ENCODE measurements at places on chromosomes 1 and 21. TPM values are rescaled to one million over a fixed set of nuclear protein-coding genes. Genes with fewer than 3 reads are reported as not detected.

Gene IQCC
- 0.71 TPM for total RNA-seq

Gene CYP4B1
- 11.5 TPM for total RNA-seq

Gene VAV3
- 1.4 TPM for total RNA-seq

Gene CLEC20A
- total RNA-seq, result not detected

Gene MMEL1
- 0.82 TPM for total RNA-seq

Gene HSPA6
- 0.58 TPM for total RNA-seq

Gene AMPD1
- not detected for total RNA-seq

Gene HSPB7
- 4,061 TPM for total RNA-seq

Gene DENND2C
- total RNA-seq, result 3.2 TPM

Gene ALPL
- total RNA-seq, result 10.2 TPM

- DNase-seq, result no peak
These were observed 19.8 kb downstream of the LRRC38 start for GRCh38 chr1:13494025-13494424.

DNA sequence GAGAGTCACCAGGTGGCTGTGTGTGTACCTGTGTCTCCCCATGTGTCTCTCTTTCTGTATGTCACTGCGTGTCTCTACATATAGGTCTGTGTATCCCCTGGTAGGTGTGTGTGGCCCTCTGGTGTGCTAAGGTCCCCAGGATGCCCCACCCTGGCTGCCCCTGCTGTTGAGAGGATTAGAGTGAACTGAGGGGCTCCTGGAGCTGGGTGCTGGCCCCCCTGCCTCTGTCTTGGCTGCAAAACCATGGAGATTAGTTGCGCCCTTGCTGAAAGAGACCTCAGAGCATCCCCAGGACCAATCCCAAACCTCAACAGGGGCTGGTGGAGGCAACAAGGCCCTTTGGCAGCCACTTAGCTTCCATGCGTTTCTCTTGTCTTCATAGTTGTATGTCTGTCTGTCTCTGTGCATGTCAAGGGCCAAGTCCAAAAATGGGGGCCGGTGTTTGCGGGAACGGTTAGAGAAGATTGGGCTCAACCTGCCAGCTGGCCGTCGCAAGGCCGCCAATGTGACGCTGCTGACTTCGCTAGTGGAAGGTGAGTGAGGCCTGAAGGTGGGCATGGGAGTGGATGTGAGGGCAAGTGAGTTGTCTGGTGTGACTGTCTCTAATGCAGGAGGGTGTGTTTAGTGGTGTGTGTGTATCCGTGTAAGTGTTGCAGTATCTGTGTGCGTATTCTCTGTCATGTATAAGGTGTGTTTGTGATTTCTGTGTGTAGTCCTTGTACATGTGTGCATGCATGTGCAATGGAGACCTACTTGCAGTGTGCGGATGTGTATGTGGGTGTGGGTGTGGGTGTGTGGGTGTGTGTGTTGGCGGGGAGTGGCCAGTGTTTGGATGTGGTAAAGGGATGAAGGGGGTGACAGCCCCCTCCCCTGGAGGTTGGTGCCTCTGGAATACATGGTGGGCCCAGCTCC is 16.7 kb downstream of the TFAP2E start:
- DNase-seq, result no peak

- no peak for DNase-seq
These were observed 291.8 kb downstream of the DISC1 start for GRCh38 chr1:231918239-231919015.

DNA sequence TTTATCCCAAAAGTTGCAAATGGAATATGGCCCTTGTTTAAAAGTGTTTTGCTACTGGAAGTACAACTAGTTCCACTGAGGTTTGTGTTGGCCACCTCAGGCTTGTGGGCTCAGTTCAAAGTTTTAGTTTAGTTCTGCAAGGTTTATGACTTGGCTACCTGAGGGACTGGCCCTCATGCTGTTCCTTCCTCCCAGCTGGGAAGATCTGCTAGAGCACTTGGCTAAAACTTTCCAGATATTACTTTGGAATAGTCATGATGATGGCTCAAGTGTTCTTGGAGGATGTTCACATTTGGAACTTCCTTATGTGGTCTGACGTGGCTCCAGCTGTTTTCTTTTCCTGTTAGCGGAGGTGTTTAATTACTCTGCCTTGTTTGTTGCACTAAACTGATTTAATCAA is 110.2 kb upstream of the IVNS1ABP start:
- DNase-seq, result no peak

DNA sequence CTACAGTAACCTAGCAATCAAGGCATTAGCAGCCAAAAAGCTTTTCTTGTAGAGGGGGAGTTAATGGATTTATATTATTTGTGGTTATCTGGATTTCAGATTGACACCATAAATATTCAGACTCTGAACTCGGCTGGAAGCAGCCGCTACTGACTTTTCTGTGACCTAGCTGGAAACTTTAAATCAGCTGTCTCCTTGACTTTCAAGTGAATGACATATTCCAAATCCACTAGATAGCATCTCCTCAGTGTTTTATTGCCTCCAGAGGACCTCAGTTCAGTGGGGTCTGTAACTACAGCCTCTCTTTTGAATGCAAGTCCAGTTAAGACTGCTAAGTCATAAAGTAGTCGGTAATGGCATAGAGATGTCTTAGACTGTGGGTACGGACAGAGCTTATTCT is 448.5 kb downstream of the NUF2 start:
- DNase-seq, result no peak

DNA sequence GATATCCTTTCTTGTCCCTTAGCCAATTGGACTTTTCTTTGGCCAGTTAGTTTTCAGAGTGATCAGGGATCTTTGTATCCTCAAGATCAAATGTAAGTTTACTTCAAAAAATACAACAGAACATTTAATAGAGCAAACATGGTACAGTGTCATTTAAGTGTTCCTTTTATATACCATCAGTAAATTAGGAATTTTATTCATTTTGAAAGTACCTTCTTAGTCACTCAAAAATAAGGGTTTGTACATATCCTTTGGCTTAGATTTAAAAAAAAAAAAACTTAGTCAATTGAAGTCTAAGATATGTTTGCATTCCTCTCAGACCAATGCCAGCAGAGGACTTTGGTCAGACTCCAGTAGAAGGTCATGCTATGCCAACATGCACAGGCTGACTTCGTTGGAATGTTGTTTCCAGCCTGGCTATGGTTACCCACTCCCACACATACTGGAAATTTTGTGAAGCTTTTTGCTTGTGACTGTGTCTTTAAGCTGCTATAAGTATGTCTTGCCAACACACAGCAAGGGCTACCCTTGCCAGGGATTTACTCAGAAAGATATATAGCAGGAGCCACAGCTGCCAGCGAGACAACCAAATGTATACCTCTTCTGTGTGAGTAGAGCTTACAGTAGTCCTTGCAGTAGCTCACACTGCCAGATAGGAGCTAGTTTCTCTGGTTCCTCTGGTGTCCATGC is 81.5 kb upstream of the LRIF1 start:
- no peak for DNase-seq

GRCh38 chr1:145695821-145696629 is 11.1 kb downstream of the PDZK1 start:
- no peak for DNase-seq

GRCh38 chr1:26353210-26353859 is 595 bp downstream of the CRYBG2 start:
- DNase-seq, result no peak

- DNase-seq, result no peak
These were observed 55.5 kb downstream of the EDN2 start for GRCh38 chr1:41428738-41429640.

- DNase-seq, result peak; percentile 69
These were observed 172.7 kb downstream of the TGFBR3 start for GRCh38 chr1:91712981-91713841.

DNA sequence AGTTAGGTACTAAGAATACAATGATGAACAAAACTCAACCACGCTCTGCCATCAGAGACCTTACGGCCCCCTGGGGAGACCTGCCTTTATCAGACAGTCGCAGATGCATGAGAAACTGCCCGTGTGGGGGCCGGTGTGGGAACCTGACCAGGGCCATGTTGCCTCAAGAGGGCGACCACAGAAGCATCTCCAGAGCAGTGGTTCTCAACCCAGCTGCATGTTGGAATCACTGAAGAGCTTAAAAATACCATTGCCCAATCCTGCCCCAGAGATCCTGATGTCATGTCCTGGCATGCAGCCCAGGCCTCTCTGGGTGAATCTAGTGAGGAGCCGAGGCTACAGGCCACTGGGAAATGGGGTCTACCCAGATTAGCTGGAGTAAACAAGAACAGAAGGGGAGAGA is 108.7 kb downstream of the PRDM2 start:
- DNase-seq, result peak; percentile 64

- DNase-seq, result no peak
These were observed 235.2 kb downstream of the FAM72C start for GRCh38 chr1:143736562-143736961.

DNA sequence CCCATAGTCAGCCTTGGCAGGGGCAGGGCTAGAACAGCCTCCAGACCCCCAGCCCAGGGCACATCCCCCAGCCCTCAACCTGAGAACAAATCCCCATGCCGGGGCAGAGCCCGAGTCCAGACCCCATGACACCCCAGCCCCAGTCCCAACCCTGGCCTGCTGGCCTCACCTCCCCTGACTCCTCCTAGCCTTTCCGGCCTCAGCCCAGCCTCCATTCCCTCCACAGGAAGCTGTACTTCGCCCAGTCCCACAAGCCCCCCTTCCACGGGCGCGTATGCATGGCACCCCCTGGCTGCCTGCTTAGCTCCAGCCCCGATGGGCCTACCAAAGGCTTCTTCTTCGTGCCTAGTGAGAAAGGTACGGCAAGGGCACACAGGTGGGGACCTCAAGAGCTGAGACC is 50.4 kb downstream of the DISP3 start:
- no peak for DNase-seq

DNA sequence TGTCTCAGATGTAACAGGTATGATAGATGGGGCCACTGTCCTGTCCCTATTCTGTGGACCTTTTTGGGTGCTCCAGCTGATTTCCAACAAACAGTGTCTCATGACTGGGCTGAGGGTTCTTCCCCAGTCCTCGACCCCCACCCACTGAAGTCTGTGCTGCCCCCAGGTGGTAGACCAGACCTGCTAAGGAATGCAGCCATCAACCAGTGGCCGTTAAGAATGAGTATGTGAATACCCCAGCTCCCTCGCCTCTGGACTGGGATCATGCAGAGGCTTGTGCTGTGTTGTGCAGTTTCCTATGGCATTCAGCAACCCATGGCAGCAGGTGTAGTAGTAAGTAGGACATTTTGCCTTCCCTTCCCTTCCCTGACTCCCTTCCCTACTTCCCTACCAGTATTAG is 183.1 kb upstream of the KAZN start:
- DNase-seq, result no peak

- peak; percentile 61 for DNase-seq
These were observed 972 bp downstream of the CFAP410 start for GRCh38 chr21:44337941-44338895.

DNA sequence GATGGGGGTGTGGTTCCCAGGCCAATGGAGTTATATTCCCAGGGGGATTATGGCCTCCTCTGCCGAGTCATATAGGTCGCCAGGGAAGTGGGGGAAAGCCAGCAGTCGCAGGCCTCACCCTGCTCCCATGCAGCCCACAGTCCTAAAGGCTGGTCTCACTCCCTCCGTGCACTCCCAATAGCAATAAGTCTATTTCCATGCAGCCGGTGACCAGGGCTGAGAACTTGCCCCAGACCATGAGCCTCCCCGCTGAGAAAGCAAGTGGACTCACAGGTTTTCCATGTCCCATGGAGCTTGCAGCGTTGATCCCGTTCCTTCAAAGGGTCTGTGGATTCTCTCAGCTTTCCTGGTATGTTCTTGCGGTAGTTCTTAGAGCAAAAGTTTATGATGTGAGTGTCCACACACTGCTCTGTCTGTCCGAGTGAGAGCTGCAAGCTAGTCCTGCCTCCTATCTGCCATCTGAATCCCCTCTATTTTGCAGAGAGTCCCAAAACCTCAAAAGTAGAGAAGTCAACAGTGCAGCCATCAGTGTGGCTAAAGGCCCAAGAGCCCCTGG is 81.7 kb upstream of the TMPRSS2 start:
- DNase-seq, result no peak

- DNase-seq, result no peak
These were observed 413.9 kb downstream of the ADGRL2 start for GRCh38 chr1:82214606-82215005.

DNA sequence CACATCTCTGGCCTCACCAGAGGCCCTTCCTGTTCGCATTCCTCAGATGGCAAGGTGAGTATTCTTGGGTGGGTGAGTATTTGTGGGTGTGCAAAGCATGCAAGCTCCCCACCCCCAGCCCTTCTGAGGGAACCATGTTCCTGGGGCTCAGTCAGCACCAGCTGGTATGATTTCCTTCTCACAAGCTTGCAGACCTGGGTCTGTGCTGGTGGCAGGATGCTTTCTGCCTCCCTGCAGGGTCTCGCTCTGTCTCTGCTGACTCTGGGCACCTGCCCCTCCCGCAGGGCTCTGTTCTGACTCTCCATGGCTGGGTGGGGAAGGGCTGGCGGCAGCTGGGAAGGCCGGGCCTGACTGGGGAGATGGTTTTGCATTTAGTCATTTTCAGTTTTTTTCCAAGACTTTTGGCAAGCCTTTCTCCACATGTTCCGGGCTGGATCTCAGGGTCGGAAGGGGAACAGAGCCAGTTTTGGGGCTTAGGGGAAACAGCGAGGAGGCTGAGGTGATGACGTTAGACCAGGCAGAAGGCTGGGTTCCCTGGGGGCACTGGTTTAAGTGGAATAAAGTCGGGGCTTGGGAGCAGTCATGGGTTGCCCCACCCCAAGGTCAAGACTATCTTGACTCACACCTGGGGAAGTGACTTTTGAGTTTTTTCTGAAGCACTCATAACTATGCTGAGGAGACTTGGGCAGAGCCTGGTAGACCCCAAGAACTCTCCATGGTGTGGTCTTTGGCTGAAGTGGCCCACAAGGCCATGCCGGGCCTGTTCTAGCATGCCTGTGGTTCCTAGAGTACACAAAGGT is 6.2 kb downstream of the RASSF5 start:
- DNase-seq, result peak; percentile 70

- peak; percentile 34 for DNase-seq
These were observed 48.1 kb downstream of the ELAPOR1 start for GRCh38 chr1:109161858-109162606.

- peak; percentile 42 for DNase-seq
These were observed 26.7 kb downstream of the TSPAN2 start for GRCh38 chr1:115062542-115063004.

DNA sequence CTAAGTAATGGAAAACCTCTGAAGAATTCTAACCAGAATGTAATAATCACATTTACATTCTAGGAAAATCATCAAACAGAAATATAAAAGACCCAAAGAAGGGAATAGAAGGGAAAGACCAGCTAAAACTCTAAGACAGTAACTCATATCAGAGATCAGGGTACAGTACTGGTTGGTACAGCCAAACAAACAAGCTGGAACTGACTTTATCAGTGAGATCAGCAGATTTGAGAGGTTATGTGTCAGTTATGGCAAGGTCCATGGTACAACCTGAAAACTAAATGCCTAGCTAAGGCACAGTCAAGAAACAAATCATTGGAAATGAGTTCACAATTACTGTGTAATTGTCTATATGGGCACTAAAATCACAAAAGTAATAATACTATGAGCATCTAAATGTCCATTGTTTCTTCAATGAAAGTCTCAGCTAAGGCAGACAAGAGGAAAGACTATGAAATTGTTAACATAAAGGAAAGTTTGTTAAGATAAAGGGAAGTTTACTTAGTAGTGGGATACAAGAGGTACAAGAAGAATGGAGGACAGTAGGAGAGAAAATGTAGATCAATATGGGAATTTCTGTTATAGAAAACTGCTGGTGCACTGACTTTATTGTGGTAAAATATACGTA is 75.8 kb downstream of the TRIM33 start:
- no peak for DNase-seq
